ENCODE measurements at places on chromosomes 4 and X. TPM values are rescaled to one million over a fixed set of nuclear protein-coding genes. Genes with fewer than 3 reads are reported as not detected.

The PAGE5 gene
- not detected for polyA plus RNA-seq

The RGN gene
- 35.9 TPM for polyA plus RNA-seq

The FAM9B gene
- polyA plus RNA-seq: 0.18 TPM

The BTC gene
- polyA plus RNA-seq: 8.1 TPM

The AKAP4 gene
- 0.11 TPM for polyA plus RNA-seq

The ADH1A gene
- polyA plus RNA-seq: 0.73 TPM

The UGT8 gene
- 69.2 TPM for polyA plus RNA-seq

The PRDM5 gene
- 15.1 TPM for polyA plus RNA-seq

The GABRE gene
- polyA plus RNA-seq: 10.8 TPM

The C4orf36 gene
- 1.9 TPM for polyA plus RNA-seq

The GABRQ gene
- 1.6 TPM for polyA plus RNA-seq

The CLDN2 gene
- polyA plus RNA-seq: 57.8 TPM

The SLC30A9 gene
- 122 TPM for polyA plus RNA-seq

The PAGE2B gene
- polyA plus RNA-seq: not detected

The CT45A2 gene
- not detected for polyA plus RNA-seq

The LARP7 gene
- 113 TPM for polyA plus RNA-seq

The P2RY8 gene
- polyA plus RNA-seq: 1.4 TPM

The OGT gene
- 163 TPM for polyA plus RNA-seq

The UCP1 gene
- not detected for polyA plus RNA-seq

The FAM133A gene
- 0.13 TPM for polyA plus RNA-seq

The NPNT gene
- polyA plus RNA-seq: 230 TPM

The BTK gene
- polyA plus RNA-seq: 3.9 TPM

The OR13H1 gene
- polyA plus RNA-seq: not detected

The MTMR1 gene
- polyA plus RNA-seq: 26.0 TPM

The SYN1 gene
- polyA plus RNA-seq: 8.1 TPM

The TAF7L gene
- 0.62 TPM for polyA plus RNA-seq

The PPP4R3C gene
- not detected for polyA plus RNA-seq

The ZNF595 gene
- 19.5 TPM for polyA plus RNA-seq

The RNF113A gene
- polyA plus RNA-seq: 12.5 TPM

The DMD gene
- polyA plus RNA-seq: 17.6 TPM

The ZMAT1 gene
- polyA plus RNA-seq: 31.0 TPM

The RENBP gene
- polyA plus RNA-seq: 21.0 TPM

The DCAF12L2 gene
- 2.2 TPM for polyA plus RNA-seq

The AFM gene
- 13.3 TPM for polyA plus RNA-seq

The KLHL4 gene
- polyA plus RNA-seq: 6.4 TPM
